ENCODE measurements at places on chromosomes 2 and 18.

- no peak for DNase-seq
Measured at GRCh38 chr18:23673725-23674124, 11.0 kb upstream of the ANKRD29 start.

DNA sequence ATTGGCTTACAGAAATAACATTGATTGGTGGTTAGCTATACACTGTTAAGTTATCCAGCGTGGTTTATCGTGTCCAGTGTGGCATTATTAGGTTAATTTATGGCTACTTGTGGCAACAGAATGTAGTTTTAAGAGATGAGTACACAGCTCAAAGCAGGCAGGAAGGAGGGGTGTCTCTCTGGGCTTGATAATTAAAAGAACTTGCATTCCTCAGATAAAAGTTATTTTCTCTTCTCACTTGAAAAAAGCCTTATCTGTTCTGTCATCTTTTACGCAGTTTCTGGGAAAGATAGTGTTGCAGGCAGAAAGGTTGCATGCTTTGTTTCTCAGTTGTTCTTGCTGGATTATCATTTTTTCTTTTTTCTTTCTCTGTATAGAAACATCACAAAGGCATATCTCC lies 154.4 kb upstream of the COL3A1 start:
- no peak for DNase-seq

DNA sequence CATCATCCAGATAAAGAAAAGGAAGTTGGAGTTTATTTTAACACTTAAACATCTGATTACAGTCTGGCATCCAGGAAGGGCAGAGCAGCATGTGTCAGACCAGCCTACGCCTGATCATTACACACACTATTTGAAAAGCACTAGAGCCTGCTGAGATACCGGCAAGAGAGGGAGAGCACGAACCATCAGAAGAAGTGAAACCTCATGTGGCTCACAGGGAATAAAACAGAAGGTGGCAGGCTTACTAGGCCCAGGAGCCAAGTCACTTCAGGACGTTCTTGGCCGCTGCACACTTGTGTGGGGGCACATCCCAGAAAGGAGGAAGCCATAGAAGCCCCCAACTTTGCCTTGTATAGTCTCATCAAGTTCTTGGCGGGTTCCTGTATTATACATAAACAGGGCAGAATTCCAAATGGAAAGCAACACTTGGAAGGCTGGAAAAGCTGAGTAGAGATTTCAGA lies 105.5 kb downstream of the UGGT1 start:
- DNase-seq: no peak

- DNase-seq: no peak
Measured at GRCh38 chr2:73776869-73777519, 2.9 kb downstream of the DUSP11 start.

DNA sequence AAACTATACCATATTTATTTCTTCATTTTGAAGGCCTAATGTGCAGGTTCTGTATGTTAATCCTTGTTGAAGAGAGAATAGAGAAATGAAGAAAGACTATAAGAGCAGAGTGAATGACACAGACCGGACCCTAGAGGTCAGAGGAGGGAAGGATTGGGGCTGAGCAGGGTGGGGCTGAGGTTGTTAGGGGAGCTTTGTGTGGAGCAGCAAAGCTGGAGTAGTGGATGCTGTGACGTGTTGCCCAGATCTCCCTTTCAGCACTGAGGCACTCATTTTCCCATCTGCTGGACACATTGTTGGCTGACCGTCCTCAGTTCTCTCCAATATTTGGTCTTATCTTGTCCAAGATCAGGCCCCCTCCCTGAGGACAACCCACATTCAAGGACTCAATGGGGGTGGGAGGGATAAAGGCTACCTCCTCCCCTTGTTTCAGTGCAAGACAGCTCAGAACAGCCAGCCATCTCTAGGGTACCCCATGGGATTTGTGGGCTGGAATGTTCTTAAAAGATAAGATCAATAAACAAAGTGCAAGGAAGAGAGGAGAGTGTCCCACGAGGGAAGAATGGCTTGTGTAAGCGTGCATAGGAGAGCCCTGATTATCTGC lies 143.6 kb downstream of the TDRD15 start:
- DNase-seq: no peak

DNA sequence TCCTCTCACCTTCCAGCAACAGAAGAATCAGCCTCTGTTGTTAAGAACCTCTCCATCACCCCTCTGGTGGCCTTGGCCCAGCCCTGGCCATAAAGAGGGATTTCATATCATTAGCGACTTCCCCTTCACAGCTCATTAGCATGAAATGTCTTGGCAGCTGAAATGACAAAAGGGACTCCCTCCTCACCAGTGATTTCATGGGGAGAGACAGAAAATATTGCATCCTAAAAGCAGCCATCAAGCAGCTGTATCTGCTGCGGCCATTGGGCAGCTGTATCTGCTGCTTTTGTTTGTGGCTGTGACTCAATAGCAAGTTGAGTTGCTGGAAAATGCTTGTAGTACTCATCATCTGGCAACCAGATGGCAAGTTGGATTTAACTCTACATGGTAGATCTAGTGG lies 105.9 kb upstream of the RMDN2 start:
- no peak for DNase-seq

DNA sequence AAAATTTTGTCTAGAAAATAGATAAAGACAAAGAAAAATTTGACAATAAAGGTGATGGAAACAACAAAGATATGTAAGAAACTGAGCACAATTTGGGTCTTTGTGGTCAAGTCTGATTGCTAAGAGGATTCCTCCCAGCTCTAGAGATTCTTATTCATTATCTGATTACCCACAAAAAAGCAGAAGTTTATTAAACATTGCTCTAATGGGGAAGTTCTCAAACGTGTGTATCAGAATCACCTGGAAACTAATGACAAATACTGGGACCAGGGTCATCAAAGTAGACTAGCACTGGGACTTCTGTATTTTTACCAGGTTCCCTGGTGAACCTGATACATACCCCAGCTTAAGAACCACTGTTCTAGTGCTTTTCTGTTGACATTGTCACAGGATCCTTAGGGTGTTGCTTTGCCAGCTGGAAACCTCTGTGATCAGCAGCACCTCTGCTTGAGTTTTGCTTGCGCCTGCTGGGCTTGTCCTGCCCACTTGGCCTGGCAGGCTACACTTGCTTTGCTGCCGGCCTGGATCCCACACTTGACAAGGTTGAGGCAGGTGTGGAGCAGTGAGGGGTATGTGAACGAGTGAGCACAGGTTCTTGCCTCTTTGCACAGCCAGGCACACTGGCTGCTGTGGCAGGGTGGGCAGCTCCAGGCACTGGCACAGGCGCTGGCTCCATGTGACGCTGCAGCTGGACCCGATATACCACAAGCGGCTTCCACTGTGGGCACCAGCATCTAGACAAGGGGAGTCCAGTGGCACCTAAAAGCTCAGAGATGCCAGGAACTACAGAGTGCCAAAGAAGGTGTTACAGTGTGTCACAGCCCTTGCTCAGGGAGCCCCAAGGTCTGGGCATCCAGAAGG lies 6.2 kb upstream of the GORASP2 start:
- no peak for DNase-seq

DNA sequence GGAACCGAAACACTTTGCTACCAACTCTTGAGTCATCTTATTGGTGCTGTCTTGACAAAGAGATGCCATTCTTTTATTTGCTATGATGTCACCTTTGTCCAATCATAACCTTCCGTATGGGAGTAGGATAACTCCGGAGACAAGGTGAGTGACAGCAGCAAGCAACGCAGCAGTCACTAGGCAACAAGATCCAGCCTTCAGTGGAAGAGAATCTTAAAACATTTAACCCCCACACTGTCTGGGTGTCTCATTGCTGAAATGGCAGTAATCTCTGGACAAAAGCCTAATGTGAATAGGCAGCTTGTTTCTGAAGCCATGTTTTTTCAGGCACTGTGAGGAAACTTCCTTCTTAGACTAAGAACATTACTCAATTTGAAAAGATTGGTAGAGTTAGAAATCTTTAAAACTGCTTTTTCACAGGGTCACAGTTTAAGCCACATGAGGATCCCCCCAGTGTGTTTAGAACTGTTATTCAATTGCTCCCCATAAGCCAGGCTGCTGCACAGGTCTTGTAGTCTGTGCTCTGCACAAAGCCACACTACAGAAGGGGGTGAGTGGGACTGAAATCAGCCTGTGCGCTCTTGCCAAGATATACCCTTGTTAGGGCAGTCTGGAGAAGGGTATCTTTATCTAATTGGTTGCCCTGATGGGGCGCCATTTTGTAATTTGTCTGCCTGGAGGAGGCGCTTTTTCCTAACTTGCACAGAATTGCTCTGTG lies 131.5 kb upstream of the STON1 start:
- no peak for DNase-seq

GRCh38 chr18:69213842-69214241 lies 186.8 kb upstream of the DOK6 start:
- DNase-seq: no peak

- no peak for DNase-seq
Measured at GRCh38 chr2:69715964-69716363, 26.0 kb upstream of the ANXA4 start.

- DNase-seq: no peak
Measured at GRCh38 chr2:120384486-120385354, 38.8 kb downstream of the INHBB start.

- DNase-seq: no peak
Measured at GRCh38 chr2:101628030-101628392, 69.5 kb upstream of the MAP4K4 start.

- no peak for DNase-seq
Measured at GRCh38 chr2:179224361-179224760, 40.3 kb downstream of the SESTD1 start.

DNA sequence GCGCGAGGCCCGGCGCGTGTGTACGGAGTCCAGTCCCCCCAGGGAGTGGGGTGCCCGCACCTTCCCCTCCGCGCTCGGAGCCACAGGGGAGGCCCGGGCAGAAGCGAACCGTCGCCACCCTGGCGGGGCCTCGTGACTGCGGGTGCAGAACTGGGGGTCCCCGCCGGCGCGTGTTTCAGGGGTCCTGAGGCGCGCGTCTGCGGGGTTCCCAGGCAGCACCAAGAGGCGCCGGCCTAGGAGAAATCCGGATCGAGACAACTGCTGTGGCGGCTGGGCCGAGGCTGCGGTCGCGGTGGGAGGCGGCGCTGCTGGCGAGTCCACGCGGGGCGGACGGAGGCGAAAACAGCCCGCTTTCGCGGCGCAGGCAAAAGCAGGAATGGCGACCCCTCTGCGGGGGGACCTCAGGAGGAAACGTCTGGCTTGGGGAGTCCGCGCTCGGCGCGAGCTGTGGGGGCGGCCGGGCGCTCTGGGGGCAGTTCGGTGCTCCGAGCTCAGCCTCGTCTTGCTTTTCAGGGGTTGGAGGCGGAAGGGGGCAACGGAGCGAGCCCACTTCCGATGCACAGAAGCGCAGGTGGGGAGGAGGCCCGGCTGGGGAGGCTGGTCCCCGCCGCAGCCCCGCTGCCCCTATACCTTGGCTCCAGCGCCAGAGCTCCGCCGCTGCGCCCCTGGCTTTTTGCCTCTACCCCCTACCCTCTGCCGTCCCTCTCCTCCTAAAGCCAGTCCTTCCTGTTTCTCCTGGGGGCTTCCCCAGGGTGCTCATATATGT lies 81.5 kb upstream of the LDLRAD4 start:
- peak; percentile 85 for DNase-seq

- DNase-seq: no peak
Measured at GRCh38 chr2:241425368-241425767, 69.3 kb downstream of the FARP2 start.

GRCh38 chr2:186588940-186589611 lies 780 bp upstream of the ITGAV start:
- no peak for DNase-seq

DNA sequence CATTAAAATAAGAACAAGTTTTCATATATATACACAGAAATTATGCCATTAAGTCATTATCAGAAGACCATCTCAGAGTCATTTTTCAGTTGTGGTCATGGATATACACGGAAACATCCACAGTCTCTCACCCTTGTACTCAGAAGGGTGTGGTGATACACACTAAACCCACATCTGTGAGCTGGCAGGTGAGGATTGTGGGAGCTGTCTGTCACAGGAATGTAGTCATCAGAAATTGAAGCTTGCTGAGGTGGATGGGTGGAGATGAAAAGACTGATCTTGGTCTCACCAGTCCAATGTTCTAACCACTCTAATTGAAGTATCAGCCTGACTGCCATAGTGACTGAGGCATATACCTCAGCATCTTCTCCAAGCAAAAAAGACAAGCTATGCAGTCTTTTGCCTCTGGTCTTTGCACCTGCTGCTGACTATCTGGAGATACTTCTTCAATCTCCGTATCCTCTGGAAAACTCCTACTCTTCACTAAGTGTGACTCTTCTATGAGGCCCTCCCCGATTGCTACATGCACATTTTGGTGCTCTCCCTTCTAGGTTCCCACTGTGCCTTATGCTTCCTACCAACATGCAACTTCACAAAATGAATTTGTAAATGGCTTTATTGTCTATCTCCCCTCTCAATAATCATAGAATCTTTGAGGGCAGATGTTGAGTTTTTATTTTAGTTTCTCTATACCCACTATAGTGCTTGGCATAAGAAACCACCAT lies 232.8 kb downstream of the DYM start:
- DNase-seq: no peak

DNA sequence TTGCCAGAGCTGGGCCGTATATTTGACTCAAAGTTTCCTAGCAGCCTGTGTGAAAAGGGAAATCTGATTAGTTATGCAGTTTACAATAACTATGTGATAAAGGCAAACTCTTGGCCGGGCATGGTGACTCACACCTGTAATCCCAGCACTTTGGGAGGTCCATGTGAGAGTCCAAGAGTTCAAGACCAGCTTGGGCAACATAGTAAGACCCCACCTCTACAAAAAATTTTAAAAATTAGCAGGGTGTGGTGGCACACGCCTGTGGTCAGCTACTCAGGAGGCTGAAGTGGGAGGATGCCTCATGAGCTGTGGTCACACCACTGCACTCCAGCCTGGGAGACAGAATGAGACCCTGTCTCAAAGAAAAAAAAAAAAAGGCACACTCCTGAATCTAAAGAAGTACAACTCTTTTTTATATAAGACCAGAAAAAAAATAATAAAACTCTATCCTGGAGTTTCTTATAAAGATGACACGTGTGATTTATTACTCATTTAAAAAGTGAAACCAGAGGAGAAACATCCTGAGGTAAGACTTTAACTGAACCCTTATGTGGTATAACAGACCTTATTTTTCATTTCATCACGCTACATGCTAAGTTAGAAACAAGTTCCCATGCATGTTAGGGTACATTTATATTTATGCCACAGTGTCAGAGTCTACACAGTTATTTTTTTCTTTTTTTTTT lies 32.6 kb upstream of the KCMF1 start:
- no peak for DNase-seq

- DNase-seq: no peak
Measured at GRCh38 chr18:4987452-4988405, 209.3 kb downstream of the AKAIN1 start.

GRCh38 chr2:172380436-172381274 lies 46.7 kb upstream of the ITGA6 start:
- DNase-seq: peak; percentile 39

GRCh38 chr2:236171680-236172254 lies 3.6 kb upstream of the GBX2 start:
- DNase-seq: no peak
